Gastroesophageal sphincter (tissue), 4 donors: ENCODE measurements at places on chromosomes 1 and 21.

DNA sequence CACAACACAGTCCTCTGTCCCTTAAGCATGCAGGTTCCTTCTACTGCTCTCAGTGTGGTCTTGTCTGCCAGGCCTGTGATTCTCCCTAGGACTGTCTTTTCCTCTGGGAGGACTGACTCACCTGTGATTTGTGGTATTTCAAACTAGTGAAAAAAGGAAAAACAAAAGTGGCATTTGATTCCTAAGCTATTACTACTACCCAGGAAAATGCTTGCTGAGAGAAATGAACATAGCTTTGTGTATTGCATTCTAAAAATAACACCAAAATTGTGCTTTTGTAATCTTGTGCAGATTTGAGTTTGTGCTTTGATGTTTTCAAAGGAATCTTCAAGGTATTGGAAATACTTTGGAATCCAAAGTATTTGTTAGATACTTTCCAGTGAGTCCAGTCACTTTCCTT lies 57.0 kb downstream of the GPR161 start:
- ATAC-seq, result no peak

DNA sequence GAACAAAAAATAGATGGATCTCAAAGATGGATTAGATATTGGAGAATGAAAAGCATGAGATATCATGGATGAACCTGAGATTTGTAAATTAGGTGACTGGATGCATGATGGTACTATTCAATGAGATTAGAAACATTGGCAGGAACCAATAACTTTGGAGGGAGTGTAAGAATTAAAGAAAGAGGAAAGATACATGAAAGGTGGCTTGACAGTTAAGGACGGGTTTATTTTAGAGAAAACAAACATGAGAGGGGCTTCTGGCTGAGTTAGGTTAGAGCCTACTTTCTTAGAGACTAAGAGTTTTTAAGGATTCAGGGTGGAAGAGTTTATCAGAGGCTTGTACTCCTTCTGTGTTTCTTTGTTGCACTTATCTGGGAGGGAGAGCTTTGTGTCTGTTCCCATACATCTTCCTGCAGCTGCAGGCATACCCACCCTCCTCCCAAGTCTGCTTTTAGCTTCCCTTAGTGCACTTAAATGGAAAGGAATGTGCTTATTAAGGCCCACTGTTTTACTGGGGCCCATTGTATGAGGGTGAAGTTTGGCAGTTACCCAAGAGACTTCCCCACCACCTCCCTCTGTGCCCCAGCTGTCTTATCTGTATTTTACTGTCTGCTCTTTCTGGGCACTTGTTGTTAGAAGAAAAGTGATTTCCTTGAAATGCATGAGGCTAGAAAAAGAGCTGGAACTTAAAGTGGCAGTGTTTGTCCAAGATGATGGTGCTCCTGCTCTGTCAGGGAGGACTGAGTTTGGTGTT lies 26.1 kb upstream of the CR2 start:
- no peak for ATAC-seq

GRCh38 chr1:161260376-161261260 lies 2.1 kb downstream of the PCP4L1 start:
- ATAC-seq, result no peak

DNA sequence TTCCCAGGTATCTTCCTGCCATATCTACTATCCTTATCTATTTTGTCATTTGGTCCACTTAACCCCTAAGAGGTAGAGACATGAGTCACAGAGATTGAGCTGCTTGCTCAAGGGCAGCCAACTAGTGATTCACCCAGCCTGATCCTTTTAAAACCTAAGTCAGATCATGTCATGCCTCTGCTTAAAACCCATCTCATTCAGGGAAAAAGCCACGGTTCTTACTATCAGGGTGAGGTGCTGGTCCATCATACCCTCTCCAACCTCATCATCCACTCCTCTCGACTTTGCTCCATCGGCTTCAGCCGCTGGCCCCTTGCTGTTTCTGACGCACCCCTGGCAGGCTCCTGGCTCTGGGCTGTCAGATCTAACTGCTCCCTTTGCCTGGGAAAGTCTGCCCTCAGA lies 14.4 kb upstream of the PPP1R15B start:
- no peak for ATAC-seq

DNA sequence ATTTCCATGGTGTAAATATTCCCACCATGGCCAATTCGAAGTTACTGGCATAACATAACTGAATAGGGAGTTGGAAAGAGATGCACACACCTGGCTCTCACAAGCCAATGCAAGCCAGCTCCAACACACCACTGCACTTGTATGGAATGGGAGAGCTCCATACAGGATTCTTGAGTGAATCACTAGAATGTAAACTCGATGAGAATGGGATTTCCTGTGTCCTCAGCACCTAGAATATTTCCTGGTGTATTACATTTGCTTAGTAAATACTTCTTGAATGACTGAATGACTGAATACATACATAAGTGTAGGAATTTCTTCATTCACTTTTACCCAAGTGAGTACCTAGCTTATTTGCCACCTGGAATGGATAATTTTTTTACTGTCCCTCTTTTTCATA lies 16.2 kb upstream of the PPIE start:
- no peak for ATAC-seq
